ENCODE measurements at places on chromosomes 11 and 22. TPM values are rescaled to one million over a fixed set of nuclear protein-coding genes. Genes with fewer than 3 reads are reported as not detected.
A peak's percentile ranks its signal among the peaks of the same experiment; 100 is the strongest.

DNA sequence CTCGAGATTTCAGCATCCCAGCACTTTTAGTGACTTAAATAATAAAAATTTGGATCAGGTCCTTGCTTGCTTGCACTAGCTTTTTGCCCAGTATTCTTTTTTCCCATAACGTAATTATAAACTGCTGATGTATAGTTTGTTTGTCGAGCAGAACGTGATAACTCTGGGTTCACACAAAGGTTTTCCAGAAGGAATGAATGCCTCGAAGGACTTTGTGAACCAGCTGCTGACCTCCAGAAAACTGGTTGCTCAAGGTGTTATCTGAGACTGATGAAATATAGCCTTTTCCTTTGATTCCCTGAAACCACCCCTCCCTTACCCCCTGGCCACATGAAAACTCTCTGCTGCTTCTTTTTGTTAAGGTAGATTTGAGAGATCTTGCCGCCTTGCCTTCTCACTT lies 229.1 kb upstream of the CARD18 start:
- DNase-seq, result peak; percentile 59

GRCh38 chr11:95831198-95831883 lies 41.0 kb downstream of the CEP57 start:
- DNase-seq, result no peak

The MS4A10 gene
- total RNA-seq, result not detected

DNA sequence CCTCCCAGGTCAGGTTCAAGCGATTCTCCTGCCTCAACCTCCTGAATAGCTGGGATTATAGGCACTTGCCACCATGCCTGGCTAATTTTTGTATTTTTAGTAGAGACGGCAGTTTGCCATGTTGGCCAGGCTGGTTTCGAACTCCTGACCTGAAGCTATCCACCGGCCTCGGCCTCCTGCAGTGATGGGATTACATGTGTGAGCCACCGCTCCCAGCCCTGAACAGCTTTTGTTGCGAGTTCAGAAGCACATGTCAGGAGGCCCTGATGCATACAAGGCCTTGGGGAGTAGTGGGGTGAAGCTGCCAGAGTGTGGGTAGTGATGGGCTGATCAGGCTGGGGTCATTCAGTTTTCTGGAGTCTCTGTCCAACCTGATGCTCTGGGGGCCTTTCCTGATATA lies 117.0 kb upstream of the C11orf87 start:
- DNase-seq, result no peak

DNA sequence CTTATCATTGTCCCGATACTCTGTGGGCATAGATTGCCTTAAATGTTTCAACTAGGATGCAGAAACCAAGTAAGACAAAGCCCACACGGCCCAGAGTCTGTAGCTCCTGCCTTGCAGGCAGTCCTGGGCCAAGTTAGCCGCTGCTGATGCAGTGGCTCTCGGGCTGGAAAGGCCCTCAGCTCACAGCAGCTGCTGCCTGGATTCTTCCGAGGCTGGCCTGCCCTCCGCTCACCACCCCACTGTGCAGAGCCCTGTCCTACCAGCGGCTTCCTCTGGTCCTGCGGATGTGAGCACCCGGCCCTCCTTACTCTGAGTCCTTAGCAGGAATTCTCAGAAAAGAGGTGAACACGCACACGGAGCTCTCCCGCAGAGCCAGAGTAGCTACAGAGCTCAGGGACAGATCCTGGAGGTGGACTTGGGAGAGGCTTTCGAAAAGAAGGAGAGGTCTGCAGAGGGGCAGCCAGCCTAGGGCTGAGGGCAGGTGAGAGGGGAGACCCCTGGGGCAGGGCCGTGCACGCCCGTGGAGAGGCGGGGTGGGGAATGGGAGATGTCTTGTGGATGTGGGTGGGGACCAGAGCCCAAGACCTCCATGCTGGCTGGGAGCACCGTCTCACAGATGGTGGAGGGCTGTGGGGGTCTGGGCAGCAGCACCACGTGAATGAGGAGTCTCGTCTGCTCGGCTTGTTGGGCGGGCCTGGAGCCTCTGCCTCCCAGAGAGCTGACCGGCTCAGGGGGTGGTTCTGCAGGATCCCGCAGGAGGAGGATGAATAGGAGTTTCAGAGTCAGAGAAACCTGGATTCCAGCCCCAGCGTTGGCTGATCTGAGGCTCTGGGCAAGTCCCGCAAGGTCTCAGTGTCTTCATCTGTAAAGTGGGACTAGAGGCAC lies 117.4 kb upstream of the B3GAT1 start:
- no peak for DNase-seq

GRCh38 chr11:46524201-46524770 lies 69.5 kb downstream of the AMBRA1 start:
- DNase-seq, result no peak

- no peak for DNase-seq
These were observed 5.5 kb downstream of the OPCML start for GRCh38 chr11:133526790-133527189.

DNA sequence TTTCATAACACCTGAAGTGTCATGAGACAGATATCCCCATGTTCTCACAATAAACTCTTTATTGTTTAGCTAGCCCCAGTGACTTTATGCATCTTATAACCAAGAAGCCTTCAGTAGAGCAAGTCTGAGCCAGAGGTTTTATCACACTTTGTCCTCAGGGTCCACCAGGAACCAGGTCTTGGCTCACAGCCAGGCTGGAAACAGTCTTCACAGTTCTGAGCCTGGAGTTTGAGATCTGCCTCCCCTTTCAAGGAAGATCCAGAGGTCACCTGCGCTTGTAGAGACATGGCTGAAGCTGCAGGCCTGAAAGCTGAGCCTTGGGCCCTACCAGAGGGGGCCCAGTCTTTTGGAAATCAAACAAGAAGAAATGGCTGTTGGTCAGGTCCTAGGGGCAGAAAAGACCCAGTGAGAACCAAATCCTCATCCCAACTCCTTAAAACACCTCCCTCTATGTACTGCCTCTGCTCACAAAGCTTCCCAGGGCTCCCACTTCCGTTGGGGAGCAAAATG lies 3.5 kb downstream of the RRP8 start:
- peak; percentile 36 for DNase-seq

DNA sequence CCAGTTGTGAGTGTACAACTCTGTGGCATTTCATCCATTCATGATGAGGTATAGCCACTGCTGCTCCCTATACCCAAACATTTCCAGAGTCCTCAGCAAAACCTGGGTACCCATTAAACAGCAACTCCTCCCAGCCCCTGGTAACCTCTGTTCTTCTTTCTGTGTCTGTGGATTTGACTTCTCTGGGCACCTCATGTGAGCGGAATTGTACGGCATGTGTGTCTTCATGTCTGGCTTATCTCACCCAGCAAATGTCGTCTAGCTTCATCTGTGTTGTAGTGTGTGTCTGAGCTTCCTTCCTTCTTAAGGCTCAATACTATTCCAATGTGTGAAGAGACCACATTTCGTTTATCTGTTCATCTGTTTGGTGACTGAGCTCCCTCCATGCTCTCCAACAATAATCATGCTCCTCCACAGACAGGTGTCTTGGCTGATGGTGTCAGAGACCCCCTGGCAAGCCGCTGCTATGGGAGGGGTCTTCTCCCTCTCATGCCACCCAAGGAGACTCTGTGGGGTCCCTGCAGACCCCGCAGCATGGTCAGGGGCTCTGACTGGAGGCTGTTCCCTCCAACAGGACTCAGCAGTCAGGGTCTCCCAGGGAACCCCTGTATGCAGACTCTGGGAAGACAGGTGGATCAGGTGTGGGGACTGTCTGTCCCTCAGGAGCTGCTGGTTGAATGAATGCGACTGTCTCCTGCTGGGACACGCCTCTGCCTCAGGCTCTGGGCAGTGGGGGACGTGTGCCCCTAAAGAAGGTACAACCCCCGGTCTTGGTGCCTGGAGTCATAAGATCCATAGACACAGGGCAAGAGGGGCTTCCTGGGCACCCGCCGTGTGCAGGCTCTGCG lies 52.7 kb downstream of the SMIM38 start:
- no peak for DNase-seq
